ENCODE measurements at places on chromosomes 3 and 15. TPM values are rescaled to one million over a fixed set of nuclear protein-coding genes. Genes with fewer than 3 reads are reported as not detected.

CASR gene
- not detected for total RNA-seq

ARHGEF26 gene
- total RNA-seq: 4.7 TPM

DNA sequence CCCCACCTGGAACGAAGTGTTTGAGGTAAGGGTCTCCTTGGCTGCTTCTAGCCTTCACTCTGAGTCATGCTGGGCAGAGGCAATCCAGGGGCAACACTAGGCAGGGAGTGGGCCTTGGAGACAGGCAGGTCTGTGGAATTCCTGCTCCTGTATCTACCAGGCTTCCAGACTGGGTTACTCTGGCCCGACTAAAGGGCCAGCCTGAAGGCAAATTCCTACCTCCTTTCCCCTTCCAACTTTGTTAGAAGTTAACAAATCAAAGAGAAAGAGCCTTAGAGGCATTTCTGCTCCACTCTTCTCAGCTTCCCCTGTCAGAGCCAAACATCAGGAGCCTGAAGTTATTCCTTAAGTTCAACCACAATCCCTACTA lies 30.1 kb downstream of the ESYT3 start:
- H3K36me3 ChIP-seq: no peaks in the 10 kb centered on the region
- H3K27ac ChIP-seq: no peak overlapping the region
- no peak overlapping the region for H3K4me3 ChIP-seq
- H3K27me3 ChIP-seq: no peaks in the 10 kb centered on the region

DNA sequence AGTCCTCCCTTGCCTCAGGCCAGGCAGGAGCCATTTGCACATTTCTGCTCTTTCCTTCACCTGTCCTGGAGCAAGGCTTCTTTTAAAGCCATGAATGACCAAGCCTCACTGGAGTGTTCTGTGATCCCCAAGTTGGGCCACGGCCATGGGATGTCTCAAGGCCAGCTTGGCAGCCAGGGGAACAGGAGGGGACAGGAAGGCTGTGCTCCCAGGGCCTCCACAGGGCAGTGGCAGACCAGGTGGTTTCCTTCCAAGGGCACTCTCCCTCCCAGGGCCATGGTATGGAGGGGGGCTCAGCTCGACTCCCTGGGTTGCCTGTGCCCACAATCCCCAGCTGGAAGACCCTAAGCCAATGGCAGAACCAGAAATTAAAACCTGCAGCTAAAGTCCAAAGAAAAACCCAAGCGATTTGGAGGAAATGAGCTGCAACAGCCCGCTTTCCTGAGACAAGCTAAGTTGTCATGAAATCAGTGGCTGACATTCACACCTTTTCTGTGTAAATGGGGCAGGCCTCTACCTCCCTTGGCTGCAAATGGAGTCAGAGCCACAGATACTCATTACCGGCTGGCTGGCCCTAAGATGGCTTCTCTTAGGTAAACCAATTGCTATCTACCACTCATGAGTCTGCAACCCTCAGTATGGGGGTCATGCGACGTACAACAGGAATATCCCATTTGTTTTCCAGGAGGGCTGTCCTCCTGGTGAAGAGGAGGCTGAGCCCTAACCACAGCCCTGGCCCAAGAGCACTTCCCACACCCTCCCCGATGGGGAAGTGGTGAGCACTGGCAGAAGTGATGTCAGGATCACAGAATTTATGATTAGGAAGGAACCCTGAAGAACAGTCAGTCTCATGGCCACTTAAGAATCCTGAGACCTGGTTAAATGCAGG lies 83.3 kb downstream of the SNRK start:
- H3K27ac ChIP-seq: no peak overlapping the region
- H3K4me1 ChIP-seq: no peaks in the 10 kb centered on the region
- no peak for DNase-seq
- no peaks in the 10 kb centered on the region for H3K27me3 ChIP-seq

TLE3 gene
- total RNA-seq: 109 TPM

- DNase-seq: peak; percentile 33
- no peak overlapping the region for H3K27ac ChIP-seq
- H3K4me3 ChIP-seq: no peak overlapping the region
- no peaks in the 10 kb centered on the region for H3K36me3 ChIP-seq
- H3K27me3 ChIP-seq: no peaks in the 10 kb centered on the region
Measured at GRCh38 chr3:53196575-53197407, 35.8 kb downstream of the PRKCD start.

KBTBD13 gene
- not detected for total RNA-seq

CRYGS gene
- 3.4 TPM for total RNA-seq

DNA sequence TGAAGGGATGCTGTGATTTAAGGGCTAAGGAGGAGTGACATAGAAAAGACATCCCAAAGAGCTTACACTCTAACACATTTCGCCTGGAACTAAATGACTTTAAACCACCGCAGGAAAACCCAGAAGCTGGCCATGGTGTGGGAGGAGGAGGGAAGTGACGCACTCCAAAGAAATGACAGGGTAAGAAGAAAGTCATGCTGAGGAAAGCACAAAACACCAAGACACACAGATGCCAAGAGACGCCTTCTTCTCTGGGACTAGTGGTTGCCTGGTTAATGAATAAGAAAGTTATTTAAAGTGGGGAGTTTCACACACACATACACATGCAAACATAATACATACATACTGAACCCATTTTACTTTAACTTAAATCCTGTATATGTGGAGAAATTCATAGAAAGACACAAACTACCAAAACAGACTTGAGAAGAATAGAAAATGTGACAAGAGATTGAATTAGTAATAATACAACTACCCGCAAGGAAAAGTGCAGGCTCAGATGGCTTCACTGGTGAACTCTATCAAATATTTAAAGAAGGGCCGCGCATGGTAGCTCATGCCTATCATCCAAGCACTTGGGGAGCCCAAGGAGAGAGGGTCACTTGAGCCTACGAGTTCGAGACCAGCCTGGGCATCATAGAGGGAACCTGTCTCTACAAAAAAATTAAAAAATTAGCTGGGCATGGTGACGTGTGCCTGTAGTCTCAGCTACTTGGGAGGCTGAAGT lies 125.5 kb downstream of the NSMCE3 start:
- peaks cover 22% of the 10 kb centered on the region for H3K27me3 ChIP-seq
- peak; percentile 51 for DNase-seq
- no peak overlapping the region for H3K4me3 ChIP-seq
- H3K36me3 ChIP-seq: no peaks in the 10 kb centered on the region

DNA sequence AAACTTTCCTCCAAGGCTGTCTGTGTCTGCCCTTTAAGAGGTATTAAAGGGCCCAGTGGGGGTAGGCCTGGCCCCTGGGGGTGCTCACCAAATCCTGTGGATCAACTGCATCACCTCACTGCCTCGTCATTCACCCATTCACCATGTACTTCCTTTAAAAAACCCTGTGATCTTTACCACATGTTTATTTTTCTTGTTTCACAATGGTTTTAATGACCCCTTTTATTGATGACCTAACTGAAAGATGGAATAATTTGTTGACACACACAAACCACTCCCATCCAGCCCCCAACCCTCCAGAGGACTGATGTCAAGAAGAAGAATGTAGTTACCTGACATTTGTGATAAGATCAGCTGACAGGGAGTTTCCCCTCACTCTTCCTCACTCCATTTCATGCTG lies 40.8 kb downstream of the KCNAB1 start:
- no peak overlapping the region for H3K27ac ChIP-seq
- H3K27me3 ChIP-seq: no peaks in the 10 kb centered on the region
- no peak overlapping the region for H3K4me3 ChIP-seq
- no peaks in the 10 kb centered on the region for H3K36me3 ChIP-seq
- H3K4me1 ChIP-seq: peaks cover 18% of the 10 kb centered on the region
- DNase-seq: peak; percentile 74

GRCh38 chr3:23221136-23221535 lies 18.0 kb downstream of the UBE2E2 start:
- DNase-seq: no peak
- peaks cover 27% of the 10 kb centered on the region for H3K4me1 ChIP-seq
- no peaks in the 10 kb centered on the region for H3K36me3 ChIP-seq

PDCD6IP gene
- total RNA-seq: 266 TPM

DNA sequence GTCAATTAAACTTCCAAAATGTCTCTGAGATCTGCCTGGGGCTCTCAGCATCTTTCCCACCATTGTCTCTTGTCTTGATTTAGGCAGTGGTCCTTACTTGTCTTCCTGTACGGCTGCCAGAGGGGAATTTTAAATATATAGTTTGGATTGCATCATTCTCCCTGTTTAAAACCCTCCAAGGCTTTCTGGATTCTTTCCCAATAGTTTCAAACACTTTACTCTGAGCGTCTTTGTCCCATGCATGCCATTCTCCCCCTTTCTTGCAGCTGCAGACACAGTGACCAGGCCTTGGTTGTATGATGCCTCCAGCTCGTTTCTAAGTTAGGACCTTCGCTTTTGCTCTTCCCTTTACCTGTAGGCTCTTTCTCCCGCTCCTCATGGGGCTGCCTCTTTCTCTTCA lies 323.3 kb upstream of the CTNNB1 start:
- peaks cover 3% of the 10 kb centered on the region for H3K27me3 ChIP-seq
- no peak for DNase-seq
- H3K4me3 ChIP-seq: no peak overlapping the region
- H3K4me1 ChIP-seq: no peaks in the 10 kb centered on the region
- no peaks in the 10 kb centered on the region for H3K36me3 ChIP-seq
- H3K27ac ChIP-seq: no peak overlapping the region

C2CD4A gene
- 0.11 TPM for total RNA-seq

DNA sequence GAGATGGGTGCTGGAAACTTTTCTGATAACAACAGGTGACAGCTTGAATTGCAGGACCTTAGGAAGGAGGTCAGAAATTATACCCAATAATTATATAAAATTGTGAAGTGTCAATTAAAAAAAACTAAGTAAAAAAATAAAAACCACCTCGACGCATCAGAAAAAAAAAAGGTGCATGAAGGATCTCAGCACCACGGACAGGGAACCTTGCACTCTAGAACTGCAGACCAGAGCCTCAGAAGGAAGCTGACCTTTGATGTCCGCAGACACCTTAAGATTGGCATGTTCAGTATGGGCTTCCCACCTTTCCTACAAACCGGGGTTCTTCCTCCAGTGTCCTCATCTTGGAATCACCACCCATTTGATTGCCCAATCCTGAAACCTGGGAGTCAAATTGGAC lies 60.9 kb downstream of the SCN10A start:
- H3K27me3 ChIP-seq: no peaks in the 10 kb centered on the region
- no peak overlapping the region for H3K27ac ChIP-seq
- H3K4me1 ChIP-seq: no peaks in the 10 kb centered on the region

DNA sequence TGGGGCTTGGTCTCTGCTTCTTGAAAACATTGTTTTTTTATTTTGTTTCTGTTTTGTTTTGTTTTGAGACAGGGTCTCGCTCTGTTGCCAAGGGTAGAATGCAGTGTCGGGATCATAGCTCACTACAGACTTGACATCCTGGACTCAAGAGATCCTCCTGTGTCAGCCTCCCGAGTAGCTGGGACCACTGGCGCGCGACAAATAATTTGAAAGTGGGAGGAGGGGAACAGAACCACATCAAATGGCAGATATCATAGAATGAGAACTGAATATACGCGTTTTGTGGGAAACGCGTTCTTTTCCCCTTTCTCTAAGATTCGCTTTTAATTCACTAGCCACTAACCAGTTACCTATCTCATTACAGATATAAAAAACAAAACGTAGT lies 641 bp upstream of the VPS13C start:
- no peaks in the 10 kb centered on the region for H3K36me3 ChIP-seq
- peaks cover 13% of the 10 kb centered on the region for H3K4me1 ChIP-seq
- no peaks in the 10 kb centered on the region for H3K27me3 ChIP-seq
- DNase-seq: no peak
- peak overlapping the region; percentile 94 for H3K4me3 ChIP-seq
